Activated T-helper 17 cell treated with anti-CD3 and anti-CD28 coated beads, Interleukin-2, amount 50 U/mL, for 72 hours (primary cell): ENCODE measurements at places on chromosomes 3 and 15.
A peak's percentile ranks its signal among the peaks of the same experiment; 100 is the strongest.

GRCh38 chr3:72554689-72555088 is 293.6 kb downstream of the SHQ1 start:
- no peaks in the 10 kb centered on the region for H3K27me3 ChIP-seq
- H3K36me3 ChIP-seq, result no peaks in the 10 kb centered on the region
- ATAC-seq, result no peak

DNA sequence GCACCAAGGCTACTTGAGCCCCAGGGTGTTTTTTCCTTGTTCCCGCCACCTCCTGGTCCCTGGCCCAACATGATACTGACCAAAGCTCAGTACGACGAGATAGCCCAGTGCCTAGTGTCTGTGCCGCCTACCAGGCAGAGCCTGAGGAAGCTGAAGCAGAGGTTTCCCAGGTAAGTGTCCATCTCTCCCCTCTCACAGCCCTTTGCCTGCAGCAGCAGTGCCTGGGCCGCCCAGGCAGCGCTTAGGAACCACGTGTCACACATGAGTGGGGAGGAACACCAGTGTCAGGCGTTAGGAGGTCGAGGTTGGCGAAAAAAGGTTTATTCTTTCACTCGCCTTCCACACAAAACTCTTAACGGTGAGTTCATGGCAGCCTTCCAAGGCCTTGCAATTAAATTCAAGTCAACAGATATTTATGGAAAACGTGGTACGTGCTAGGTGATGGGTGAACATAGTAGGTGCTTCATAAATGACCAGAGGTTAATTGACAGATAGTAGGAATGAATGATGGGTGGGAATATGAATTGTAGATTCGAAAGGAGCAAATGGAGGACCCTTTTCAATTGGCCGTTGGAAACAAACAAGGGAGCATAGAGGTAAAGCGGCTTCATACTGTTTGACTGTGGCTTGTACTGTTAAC is 486 bp downstream of the CDIN1 start:
- H3K27me3 ChIP-seq, result no peaks in the 10 kb centered on the region
- peak overlapping the region; percentile 92 for H3K27ac ChIP-seq
- peaks cover 5% of the 10 kb centered on the region for H3K4me1 ChIP-seq

DNA sequence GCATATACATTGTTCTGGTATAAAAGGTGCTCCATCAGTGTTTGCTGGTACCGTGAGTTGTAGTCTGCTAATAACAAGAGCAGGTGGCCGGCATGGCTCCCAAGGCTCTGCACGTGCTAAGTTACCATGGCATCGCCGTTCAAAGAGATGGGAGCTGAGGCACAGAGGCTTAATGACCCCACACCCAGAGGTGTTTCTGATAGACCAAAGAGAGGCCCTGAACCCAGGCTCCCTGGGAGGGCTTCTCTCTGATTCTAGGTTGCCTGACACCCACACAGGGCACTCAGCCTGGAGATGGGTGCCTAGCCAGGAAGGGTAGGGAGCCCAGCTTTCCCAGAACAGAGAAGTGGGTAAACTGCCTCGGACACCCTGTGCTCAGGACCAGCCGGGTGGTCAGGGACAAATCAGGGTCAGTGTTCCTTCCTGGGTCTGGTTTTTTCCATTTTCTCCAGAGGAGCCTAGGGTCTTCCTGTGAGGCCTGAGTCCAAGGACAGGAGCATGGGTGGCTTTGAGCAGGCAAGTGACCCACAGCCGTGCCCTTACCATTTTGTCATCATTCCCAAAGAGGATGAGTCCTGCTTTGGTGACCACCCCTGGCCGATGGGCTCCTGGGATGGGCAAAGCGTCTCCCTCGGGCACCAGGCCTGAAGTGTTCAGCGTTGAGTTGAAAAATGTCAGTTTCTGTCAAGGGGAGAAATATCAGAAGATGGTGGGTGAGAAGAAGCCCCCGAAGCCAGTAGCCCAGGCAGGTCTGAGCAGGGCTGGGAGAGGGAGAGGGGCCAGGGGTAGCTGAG is 27.3 kb downstream of the ALDH1L1 start:
- ATAC-seq, result no peak
- H3K4me1 ChIP-seq, result no peaks in the 10 kb centered on the region
- no peaks in the 10 kb centered on the region for H3K27me3 ChIP-seq
- H3K27ac ChIP-seq, result no peak overlapping the region
- no peak overlapping the region for H3K4me3 ChIP-seq

GRCh38 chr3:13174011-13174802 is 101.0 kb upstream of the IQSEC1 start:
- no peaks in the 10 kb centered on the region for H3K27me3 ChIP-seq
- H3K4me1 ChIP-seq, result no peaks in the 10 kb centered on the region
- H3K4me3 ChIP-seq, result no peak overlapping the region
- no peak for ATAC-seq

GRCh38 chr3:31622636-31623288 is 90.0 kb downstream of the STT3B start:
- no peak for ATAC-seq
- H3K36me3 ChIP-seq, result peaks cover 96% of the 10 kb centered on the region
- peaks cover 22% of the 10 kb centered on the region for H3K4me1 ChIP-seq

GRCh38 chr15:55253580-55253979 is 36.0 kb downstream of the RAB27A start:
- H3K27me3 ChIP-seq, result no peaks in the 10 kb centered on the region
- peaks cover 89% of the 10 kb centered on the region for H3K36me3 ChIP-seq
- H3K27ac ChIP-seq, result peak overlapping the region; percentile 36
- peak overlapping the region; percentile 49 for H3K4me3 ChIP-seq
- peaks cover 58% of the 10 kb centered on the region for H3K4me1 ChIP-seq

- no peaks in the 10 kb centered on the region for H3K27me3 ChIP-seq
- peaks cover 60% of the 10 kb centered on the region for H3K36me3 ChIP-seq
- H3K4me3 ChIP-seq, result peak overlapping the region; percentile 68
- peak; percentile 92 for ATAC-seq
Observed at GRCh38 chr3:132569153-132569552, 27.9 kb upstream of the ACKR4 start.

DNA sequence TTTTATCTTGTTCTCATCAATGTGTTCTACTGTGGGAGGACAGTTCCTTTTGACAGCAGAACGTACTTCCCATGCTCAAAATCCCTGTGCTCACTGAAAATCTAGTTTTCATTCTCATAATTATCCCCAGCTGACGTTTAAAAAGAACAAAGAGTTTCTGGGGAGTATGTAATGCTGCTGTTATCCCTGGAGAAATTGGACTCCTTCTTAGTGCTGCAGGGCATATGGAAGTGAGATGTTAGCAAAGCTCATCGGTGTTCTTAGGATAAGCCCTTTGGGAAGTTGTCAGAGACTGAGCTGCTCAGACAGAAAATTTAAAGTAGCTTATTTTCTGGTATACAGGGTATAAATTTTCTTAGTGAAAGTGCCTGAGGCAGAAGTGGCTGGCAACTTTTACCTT is 66.5 kb downstream of the CDAN1 start:
- H3K36me3 ChIP-seq, result peaks cover 4% of the 10 kb centered on the region
- no peak for ATAC-seq
- no peak overlapping the region for H3K4me3 ChIP-seq
- H3K27me3 ChIP-seq, result no peaks in the 10 kb centered on the region
- H3K27ac ChIP-seq, result no peak overlapping the region

GRCh38 chr15:58724466-58724865 is 25.0 kb downstream of the ADAM10 start:
- peaks cover 11% of the 10 kb centered on the region for H3K36me3 ChIP-seq
- peaks cover 6% of the 10 kb centered on the region for H3K4me1 ChIP-seq
- peak overlapping the region; percentile 49 for H3K27ac ChIP-seq
- peak; percentile 16 for ATAC-seq

DNA sequence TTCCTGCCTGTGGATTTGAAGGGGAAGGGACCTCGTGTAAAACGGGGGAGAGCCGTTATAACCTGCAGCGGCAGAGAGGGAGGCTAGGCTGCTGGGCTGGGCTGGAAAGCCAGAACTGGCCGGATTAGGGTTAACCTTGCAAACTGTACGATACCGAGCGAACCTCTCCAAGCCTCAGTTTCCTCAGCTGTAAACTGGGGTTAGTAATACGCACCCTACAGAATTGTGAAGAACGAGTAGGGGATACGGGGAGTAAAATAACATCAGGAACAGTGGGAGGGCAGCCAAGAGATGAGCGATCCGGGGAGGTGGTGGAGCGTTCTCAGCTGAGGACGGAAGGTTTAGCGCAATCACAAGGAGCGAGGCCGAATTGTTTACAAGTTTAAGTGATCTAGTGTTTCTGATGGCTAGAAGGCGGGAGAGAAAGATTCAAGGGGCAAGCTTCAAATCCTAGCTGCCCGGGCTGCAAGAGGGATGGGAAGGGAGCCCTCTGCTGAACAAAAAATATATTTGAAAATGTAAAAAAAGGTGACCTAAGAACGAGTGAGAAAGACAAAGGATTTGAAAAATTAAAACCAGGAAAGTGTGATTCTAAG is 768 bp upstream of the SEMA5B start:
- no peak overlapping the region for H3K27ac ChIP-seq
- ATAC-seq, result peak; percentile 34
- H3K4me3 ChIP-seq, result peak overlapping the region; percentile 59

GRCh38 chr15:100732211-100733055 is 130.0 kb downstream of the ASB7 start:
- H3K4me3 ChIP-seq, result no peak overlapping the region
- no peak overlapping the region for H3K27ac ChIP-seq
- no peak for ATAC-seq
- H3K27me3 ChIP-seq, result peaks cover 8% of the 10 kb centered on the region
- no peaks in the 10 kb centered on the region for H3K36me3 ChIP-seq

GRCh38 chr15:77904901-77905300 is 172.6 kb downstream of the TBC1D2B start:
- H3K4me1 ChIP-seq, result no peaks in the 10 kb centered on the region
- H3K36me3 ChIP-seq, result no peaks in the 10 kb centered on the region
- no peak overlapping the region for H3K4me3 ChIP-seq
- no peaks in the 10 kb centered on the region for H3K27me3 ChIP-seq

DNA sequence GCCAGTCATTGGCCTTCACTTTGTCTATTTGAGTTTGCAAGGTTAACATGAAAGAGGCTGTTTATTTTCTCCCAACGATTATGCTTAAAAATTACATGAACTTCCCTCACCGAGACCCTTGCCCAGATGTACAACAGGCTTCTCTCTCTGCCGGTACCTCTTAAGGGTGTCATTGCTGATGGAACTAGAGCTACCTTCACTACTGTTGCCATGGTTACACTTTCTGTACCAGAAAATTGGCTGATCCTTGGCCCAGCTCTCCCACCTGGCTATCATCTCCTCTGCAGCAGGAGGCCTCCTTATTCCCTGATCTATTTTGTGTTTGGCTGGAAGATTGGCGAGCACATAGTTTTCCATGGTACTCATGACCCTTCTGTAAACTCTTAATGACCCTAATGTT is 24.0 kb upstream of the LIPC start:
- ATAC-seq, result no peak
- no peaks in the 10 kb centered on the region for H3K36me3 ChIP-seq
- H3K4me1 ChIP-seq, result peaks cover 4% of the 10 kb centered on the region
- no peak overlapping the region for H3K4me3 ChIP-seq
- no peak overlapping the region for H3K27ac ChIP-seq

DNA sequence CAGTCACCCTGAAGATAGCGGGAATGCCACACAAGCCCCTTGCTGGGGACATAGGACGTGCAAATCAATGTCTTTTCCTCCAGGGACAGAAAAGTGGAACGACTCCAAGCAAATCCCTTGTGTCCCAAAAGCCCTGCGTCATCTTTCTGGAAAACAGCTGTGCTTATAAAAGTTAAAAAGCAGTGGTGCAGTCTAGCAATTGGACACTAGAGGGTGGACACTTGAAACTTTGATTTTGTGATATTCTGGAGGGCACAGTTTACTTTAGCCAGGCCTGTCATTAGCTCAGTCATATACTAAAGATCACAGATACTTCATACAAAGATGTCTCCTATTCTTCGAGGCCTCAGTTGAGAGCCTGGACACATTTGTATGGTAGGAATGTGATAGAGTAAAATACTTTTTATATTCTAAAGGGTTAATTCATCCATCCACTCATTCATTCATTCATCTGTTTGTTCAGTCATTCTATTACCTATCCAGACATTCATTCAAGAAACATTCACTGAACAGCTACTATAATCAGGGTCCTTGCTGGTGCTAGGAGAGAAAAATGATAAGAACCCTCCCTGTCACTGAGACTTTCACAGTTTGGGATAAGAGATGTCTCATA is 63.8 kb upstream of the ANKRD34C start:
- H3K4me1 ChIP-seq, result no peaks in the 10 kb centered on the region
- no peak overlapping the region for H3K4me3 ChIP-seq
- H3K36me3 ChIP-seq, result no peaks in the 10 kb centered on the region
- no peak for ATAC-seq
- H3K27me3 ChIP-seq, result peaks cover 52% of the 10 kb centered on the region

- H3K4me3 ChIP-seq, result peak overlapping the region; percentile 77
- peak; percentile 3 for ATAC-seq
- H3K27me3 ChIP-seq, result no peaks in the 10 kb centered on the region
Observed at GRCh38 chr3:188298585-188298984, 144.6 kb downstream of the LPP start.

DNA sequence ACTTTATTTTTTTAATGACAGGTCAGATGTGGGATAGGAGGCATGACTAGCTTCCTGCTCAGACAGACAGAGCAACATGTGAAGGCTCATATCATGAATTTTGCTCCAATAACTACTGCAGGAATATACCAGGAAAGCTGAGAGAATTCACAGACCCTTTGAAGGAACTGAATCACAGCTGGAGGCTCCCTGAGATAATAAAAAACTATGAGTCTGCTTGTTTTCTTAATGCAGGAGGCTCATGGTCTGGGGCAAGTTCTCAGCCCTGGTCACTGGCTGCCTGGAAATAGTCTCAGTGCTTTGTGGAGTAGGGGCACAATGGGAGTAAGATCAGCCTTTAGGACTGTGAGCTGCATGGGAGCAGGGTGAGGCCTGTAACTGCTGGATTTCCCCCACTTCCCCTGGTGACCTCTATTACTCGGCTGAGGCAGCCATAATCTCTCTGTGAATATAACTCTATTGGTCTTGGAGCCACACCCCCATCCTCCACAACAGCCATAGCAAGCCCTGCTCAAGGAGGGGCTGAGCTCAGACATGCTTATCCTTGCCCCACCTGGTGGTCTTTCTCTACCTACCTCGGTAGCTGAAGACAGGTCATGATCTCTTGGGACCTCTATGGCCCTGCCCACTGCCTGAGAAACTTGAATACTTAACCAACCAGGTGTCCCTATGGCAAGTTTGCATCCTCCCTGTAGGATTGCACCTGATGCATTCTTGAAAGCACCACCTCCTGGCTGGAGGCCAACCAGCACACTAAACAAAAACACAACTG is 281.6 kb upstream of the TMCO5A start:
- H3K27ac ChIP-seq, result no peak overlapping the region
- no peaks in the 10 kb centered on the region for H3K4me1 ChIP-seq
- H3K36me3 ChIP-seq, result no peaks in the 10 kb centered on the region
- H3K4me3 ChIP-seq, result no peak overlapping the region
- no peaks in the 10 kb centered on the region for H3K27me3 ChIP-seq
- no peak for ATAC-seq

GRCh38 chr15:94404733-94405283 is 173.4 kb downstream of the MCTP2 start:
- no peak overlapping the region for H3K27ac ChIP-seq
- no peak overlapping the region for H3K4me3 ChIP-seq
- no peaks in the 10 kb centered on the region for H3K27me3 ChIP-seq
- H3K36me3 ChIP-seq, result peaks cover 62% of the 10 kb centered on the region

DNA sequence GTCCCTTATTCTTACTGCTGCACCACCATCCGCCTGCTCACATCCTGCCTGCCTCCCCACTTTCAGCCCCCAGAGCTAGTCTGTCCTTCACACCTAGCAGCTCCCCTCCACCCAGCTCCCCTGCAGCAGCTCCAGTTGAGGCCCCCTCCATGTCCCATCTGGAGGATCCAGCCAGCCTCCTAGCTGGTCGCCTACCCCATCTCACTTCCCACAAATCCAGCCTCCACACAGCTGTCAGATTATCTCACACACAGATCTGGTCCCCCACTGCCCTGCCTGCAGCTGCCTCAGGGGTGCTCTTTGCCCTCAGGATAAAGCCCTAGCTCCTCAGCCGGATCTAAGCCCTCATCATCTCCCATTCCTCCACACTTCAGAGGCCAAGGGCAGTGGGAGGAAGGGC is 8.8 kb upstream of the SEMA7A start:
- ATAC-seq, result no peak
- H3K27me3 ChIP-seq, result no peaks in the 10 kb centered on the region
- peaks cover 8% of the 10 kb centered on the region for H3K4me1 ChIP-seq
- no peak overlapping the region for H3K4me3 ChIP-seq
- H3K36me3 ChIP-seq, result peaks cover 29% of the 10 kb centered on the region
